ENCODE measurements at places on chromosomes 2 and 18.
A peak's percentile ranks its signal among the peaks of the same experiment; 100 is the strongest.

- DNase-seq: peak; percentile 70
Measured at GRCh38 chr18:72762515-72763122, 105.2 kb downstream of the NETO1 start.

GRCh38 chr2:218024871-218025270, 22.1 kb upstream of the TNS1 start:
- DNase-seq: no peak

GRCh38 chr2:198157314-198157713, 352.9 kb downstream of the PLCL1 start:
- DNase-seq: no peak

- DNase-seq: no peak
Measured at GRCh38 chr2:64605991-64606478, 47.7 kb downstream of the SERTAD2 start.

DNA sequence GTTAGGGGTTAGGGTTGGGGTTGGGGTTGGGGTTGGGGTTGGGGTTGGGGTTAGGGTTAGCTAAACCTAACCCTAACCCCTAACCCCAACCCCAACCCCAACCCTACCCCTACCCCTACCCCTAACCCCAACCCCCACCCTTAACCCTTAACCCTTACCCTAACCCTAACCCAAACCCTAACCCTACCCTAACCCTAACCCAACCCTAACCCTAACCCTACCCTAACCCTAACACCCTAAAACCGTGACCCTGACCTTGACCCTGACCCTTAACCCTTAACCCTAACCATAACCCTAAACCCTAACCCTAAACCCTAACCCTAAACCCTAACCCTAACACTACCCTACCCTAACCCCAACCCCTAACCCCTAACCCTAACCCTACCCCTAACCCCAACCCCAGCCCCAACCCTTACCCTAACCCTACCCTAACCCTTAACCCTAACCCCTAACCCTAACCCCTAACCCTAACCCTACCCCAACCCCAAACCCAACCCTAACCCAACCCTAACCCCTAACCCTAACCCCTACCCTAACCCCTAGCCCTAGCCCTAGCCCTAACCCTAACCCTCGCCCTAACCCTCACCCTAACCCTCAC, 24.1 kb upstream of the RABL2A start:
- no peak for DNase-seq

GRCh38 chr2:97676620-97677019, 7.1 kb downstream of the C2orf92 start:
- DNase-seq: no peak

Data from NCI-H1092 (cell line).